ENCODE measurements at places on chromosomes 3 and 15.

GRCh38 chr15:89074402-89075012 is 13.7 kb upstream of the ABHD2 start:
- no peak for DNase-seq

DNA sequence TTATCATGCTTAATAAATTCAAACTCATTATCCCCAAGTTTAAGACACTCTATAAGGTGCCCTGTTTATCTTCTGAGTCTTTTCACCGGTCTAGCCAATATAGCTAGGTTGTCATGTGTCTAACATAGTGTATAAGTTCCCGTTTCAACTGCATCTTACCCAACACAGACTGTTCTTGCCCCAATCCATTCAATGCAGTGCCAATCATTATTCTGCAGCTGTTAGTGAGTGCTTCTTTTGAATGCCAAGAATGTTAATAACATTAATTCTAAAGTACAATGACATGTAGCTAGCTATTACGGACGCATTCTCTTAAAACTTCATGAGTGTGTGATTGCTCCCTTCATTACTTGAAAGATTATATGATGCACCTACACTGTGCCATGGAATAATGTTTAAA is 646.4 kb upstream of the NR2F2 start:
- DNase-seq = no peak

GRCh38 chr3:161275919-161276318 is 54.8 kb downstream of the NMD3 start:
- DNase-seq = no peak

DNA sequence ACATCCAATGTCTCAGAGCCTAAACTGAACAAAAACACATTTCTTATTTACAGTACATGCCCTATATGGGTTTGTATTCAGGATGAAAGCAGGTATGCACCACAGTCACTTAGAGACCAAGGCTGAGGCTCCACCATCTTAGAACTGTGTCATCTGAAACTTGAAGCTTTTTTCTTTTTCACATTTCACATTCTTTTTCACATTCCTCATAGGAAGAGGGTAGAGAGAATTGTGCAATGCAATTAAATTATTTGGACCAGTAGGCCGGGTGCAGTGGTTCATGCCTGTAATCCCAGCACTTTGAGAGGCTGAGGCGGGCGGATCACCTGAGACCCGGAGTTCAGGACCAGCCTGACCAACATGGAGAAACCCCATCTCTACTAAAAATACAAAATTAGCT is 591.0 kb downstream of the MECOM start:
- DNase-seq = no peak

GRCh38 chr15:76447728-76448441 is 111.3 kb downstream of the ISL2 start:
- DNase-seq = no peak

- no peak for DNase-seq
Observed at GRCh38 chr3:98188545-98188944, 22.0 kb downstream of the OR5H15 start.

- DNase-seq = no peak
Observed at GRCh38 chr3:155070932-155071387, 9.2 kb upstream of the MME start.
